Activated naive CD8-positive, alpha-beta T cell treated with anti-CD3 and anti-CD28 coated beads for 36 hours (primary cell): ENCODE measurements at places on chromosomes 11 and 22. TPM values are rescaled to one million over a fixed set of nuclear protein-coding genes. Genes with fewer than 3 reads are reported as not detected.

DNA sequence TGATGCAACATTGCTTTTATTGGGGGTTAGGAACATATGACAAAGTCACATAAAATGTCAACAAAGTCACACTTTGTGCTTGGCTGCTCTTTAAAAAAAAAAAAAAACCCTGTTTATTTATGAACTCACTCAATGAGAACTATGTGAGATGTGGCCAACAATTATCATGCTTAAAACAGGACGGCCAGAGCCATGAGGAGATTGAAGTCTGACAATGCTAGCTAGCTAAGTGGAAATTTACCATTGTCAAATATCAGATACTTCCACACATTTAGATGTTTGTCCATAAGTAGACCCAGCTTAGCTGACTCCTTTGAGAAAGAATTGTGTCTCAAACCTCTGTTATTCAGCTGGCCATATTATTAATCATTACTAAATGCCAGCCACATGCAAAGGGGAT lies 26.9 kb downstream of the BLID start:
- DNase-seq = no peak

- no peak for DNase-seq
Observed at GRCh38 chr22:19169947-19170318, 8.6 kb downstream of the SLC25A1 start.

DNA sequence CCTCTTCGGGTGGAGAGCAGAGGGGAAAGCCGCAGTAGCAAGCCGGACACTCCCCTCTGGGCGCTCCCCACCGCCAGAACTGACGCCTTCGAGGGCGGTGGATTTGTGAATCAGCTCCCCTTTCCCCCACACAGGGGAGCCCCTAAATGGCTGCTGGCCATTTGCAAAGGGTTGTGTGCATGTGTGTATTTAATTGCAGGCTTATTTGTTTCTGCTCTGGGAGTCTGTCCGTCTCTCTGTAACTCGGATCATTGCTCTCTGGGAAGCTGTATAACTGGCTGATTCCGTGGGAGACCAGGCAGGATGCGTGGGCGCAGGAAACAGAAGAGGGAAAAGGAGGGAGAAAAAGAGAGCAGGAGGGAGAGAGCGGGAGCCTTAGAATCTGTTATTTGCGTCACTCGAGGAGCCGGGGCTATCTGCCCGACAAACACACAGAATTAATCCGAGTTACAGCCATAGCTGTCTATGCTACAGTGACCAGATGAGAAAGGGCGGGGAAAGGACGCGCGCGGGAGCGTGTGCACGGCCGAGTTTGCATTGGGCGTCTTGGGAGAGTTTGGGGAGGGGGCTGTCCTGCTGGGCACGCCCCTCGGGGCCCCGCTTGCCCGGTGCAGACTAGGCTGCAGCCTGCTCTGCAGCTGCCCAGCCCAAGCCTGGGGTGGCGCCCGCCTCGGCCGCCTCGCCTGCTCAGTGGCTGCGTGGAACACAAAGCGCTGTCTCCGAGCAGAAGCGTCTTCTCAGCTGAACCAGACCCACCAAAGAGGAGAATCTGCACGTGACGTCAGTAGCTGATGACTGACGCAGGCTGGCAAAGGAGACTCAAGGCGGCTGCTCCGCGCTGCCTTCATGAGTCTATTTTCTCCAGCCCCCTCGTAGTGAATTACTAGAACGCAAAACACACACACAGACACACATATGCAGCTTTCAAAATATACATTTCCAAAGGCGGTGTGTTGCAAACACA lies 105.3 kb upstream of the HSD17B12 start:
- no peak for DNase-seq

- peak; percentile 40 for DNase-seq
Observed at GRCh38 chr11:12599408-12600143, 74.6 kb upstream of the TEAD1 start.

DNA sequence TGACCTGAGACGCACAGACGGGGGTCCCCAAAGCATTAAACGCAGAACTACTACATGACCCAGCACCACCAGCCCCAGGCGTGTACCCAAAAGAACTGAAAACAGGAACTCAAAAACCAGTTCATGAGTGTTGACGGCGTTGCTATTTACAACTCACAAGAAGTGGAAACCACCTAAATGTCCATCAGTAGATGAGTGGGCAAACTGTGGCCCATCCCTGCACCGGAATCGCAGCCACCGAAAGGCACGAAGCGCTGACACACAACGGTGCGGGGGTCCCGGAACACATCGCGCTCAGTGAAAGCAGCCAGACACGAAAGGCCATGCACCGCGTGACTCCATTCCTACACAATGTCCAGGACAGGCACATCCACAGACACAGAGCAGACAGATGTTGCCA lies 79.2 kb downstream of the TRMU start:
- no peak for DNase-seq

GRCh38 chr11:73978576-73979086 lies 4.0 kb downstream of the UCP2 start:
- no peak for DNase-seq

Gene DEUP1
- not detected for total RNA-seq

GRCh38 chr11:5242933-5243815 lies 6.5 kb downstream of the HBG1 start:
- no peak for DNase-seq

Gene AMPD3
- 20.7 TPM for total RNA-seq

Gene MRGPRE
- total RNA-seq = not detected

DNA sequence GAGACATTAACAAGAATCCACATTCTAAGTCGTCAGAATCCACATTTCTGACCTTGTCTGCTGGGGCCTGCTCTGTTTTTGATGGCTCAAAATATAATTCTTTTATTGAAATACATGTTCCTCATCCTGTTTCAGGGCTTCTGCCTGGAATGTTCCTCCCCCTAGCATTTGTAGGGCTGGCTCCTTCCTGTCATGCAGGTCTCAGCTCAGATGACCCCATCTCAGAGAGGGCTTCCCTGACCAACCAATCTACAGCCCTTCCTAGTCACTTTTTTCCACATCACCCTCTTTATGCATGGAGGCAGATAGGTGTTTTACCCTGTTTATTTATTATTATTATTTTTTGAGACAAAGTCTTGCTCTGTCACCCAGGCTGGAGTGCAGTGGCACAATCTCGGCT lies 14.8 kb downstream of the TMEM123 start:
- DNase-seq = no peak

DNA sequence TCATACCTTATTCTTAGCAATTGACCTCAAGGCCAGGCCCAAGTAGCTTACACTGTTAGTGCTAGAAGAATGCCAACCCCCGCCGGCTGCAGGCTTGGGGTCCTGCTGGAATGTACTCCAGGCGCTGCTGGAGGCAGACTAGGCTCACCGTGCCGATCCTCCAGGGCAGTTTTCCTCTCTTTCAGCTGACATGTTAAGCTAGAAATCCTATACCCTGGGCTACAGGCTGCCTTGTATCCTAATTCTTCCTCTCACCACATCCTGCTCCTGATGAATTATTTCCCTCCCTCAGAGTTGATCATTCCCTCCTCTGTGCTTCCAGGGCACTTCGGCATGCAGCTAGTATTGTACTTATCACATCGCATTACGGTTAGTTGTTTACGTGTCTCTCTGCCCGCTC lies 3.4 kb downstream of the SPTBN2 start:
- no peak for DNase-seq
